ENCODE measurements at places on chromosomes 1 and 21.

GRCh38 chr21:28068455-28069358 lies 924.0 kb downstream of the LTN1 start:
- no peak for DNase-seq

DNA sequence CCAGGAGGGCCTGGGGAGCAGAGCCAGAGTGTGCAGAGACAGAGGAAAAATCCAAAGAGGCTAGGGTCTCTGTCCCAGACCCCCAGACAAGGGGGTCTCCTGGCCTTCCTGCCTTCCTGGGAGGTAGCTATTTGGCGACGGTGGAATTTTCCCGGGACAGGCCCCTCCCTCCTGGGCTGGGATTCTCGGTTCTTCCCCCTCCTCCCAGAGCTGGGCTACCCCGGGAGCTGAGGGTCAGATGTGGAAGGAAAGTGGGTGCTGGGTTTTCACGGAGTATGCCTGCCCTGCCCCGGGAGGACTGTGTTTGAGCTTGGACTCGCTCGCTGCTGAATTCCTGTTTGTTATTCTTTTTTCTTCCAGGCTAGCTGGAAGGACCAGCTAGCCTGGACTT lies 759 bp downstream of the AMPD2 start:
- DNase-seq: no peak

DNA sequence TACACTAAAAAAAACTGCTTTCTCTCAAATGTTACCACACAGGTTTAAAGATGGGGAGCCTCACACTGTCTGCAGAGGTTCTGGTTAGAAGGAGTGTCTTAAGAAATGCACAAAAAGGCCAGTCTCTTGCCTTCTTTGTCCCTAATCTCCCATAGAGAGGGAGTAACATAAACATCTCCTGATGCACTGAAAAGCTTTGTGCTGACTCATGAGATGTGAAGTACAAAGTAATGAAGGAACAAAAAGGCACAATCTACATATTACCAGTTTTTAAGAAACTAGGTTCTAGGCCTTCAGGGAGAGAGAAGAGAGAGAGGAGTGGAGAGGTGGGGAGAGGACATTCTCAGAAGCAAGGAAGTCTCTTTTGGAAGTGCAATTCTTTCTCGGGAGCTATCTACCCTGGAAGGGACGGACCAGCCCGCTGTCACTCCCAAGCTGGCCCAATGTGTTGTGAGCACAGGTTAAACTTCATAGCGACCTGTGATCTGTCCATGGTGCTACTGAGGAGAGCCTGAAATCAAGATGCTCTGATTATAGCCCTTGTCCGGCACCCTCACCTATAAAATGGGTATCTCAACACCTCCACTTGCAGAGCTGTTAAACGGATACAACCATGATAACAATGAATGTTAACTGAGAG lies 458.1 kb downstream of the DISC1 start:
- DNase-seq: no peak

GRCh38 chr1:30605441-30605920 lies 117.9 kb downstream of the MATN1 start:
- DNase-seq: no peak

- DNase-seq: no peak
Observed at GRCh38 chr1:214913966-214914365, 168.6 kb upstream of the KCNK2 start.

DNA sequence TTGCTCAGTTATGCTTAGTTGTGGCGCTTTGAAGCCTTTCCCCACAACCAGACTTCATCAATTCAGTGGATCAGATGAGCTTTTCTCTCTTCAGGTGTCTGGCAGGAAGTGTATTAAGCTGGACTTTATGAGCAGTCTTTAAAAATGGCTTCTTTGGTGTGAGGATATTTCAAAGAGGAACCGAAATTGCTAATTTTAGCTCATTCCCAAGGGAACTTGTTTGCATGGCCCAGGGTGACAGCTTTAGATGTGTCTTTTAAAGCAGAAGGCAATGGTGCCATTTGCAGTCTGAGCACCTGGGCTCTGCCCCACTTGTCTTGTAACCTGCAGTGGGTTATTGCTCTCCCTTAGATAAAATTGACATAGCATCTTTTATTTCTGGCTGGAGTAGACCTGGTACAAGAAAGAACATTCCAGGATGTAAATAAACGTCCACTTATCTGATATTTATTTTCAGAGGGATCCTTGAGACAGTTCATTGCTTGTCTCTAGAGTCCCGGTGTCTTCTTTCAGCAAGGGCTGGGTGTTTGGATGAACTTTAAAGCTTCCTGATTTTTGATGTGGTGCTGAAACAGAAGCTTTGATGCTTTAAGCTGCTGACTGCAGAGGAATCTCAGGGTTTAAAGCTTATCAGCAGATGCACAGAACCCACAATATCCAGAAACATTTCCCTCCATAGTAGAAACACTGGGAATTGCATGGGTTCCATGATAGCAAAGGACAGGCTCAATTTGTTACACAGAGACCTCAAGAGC lies 241.7 kb downstream of the ADGRL2 start:
- no peak for DNase-seq

DNA sequence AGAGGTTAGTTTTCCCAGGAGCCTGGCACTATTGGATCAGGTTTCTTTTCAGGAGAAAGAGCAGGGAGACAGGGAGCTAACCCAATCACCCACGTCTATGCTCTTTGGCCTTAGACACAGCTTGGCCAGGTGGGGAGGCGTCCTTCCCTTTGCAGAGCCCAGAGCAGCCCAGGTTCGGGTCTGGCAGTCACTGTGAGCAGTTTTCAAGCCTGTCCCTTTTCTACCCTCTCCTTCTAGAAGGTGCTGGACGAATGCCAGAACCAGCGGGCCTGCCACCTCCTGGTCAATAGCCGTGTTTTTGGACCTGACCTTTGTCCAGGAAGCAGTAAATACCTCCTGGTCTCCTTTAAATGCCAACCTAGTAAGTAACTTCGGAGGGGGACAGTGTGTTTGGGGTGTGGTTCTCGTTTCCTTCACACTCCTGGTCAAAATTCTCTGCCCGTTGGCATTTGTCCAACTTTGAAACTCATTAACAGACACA lies 44.9 kb downstream of the EVA1C start:
- no peak for DNase-seq

DNA sequence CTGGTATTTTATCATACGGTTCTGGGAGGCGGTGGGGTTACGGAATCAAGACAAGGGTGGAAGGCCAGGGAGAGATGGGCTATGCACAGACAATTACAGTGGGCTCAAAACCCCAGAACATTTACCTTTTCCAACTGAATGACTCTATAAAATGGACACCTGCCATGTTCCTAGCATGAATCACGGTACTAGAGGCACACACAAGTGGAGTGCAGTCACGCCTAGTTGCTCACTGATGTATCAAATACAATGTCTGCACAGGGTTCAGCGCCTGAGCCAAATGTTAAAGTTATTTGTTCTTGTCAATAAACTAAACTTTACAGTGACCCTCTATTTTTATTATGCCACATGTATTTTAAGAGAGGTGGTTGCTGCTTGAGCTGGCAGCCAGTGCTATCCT lies 121.4 kb downstream of the ATG4C start:
- no peak for DNase-seq
